ENCODE measurements at places on chromosomes 3 and 15.
A peak's percentile ranks its signal among the peaks of the same experiment; 100 is the strongest.

- no peak for DNase-seq
Observed at GRCh38 chr15:76517910-76518309, 181.3 kb downstream of the ISL2 start.

GRCh38 chr3:127735767-127736693 lies 63.3 kb downstream of the ABTB1 start:
- DNase-seq: no peak

DNA sequence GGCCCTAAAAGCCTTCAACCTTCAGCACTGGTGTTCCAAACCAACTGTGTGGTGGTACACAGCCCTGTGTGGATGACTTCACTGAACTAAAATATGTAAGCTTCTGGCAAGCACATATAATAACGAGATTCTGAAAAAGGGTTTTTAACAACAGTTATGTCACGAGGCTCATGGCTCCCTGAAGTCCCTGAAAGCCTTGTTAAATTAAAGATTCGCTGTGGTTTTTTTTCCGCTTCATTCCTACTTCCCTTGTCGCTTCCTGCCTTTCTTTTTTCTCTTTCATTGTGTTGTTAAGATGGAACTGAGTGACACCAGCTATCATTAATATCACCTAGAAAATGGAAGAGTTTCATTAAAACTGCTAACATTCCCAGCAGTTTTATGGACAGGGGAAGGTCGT lies 3.5 kb downstream of the RORA start:
- DNase-seq: no peak

DNA sequence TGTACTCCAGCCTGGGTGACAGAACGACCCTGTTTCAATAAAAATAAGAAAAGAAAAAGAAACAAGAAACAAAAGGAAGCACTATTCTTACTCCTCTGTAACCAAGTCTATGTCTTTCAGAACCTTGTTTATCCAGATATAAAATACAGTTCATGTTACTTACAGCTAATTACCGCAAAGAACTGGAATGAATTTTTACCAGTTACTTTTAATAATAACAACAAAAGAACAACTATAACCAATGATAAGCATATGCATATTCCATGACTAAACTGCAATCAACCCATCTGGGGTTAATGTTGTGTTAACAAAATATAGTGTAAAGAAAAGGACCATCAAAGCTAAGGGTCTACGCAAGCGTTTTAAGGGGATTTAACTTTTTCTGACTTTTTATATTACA lies 123.2 kb downstream of the SNRK start:
- no peak for DNase-seq

- DNase-seq: no peak
Observed at GRCh38 chr3:129182390-129183185, 1.1 kb downstream of the CNBP start.

- DNase-seq: no peak
Observed at GRCh38 chr3:184004476-184004875, 13.2 kb downstream of the ABCC5 start.

GRCh38 chr3:30222441-30222840 lies 384.0 kb upstream of the TGFBR2 start:
- no peak for DNase-seq

DNA sequence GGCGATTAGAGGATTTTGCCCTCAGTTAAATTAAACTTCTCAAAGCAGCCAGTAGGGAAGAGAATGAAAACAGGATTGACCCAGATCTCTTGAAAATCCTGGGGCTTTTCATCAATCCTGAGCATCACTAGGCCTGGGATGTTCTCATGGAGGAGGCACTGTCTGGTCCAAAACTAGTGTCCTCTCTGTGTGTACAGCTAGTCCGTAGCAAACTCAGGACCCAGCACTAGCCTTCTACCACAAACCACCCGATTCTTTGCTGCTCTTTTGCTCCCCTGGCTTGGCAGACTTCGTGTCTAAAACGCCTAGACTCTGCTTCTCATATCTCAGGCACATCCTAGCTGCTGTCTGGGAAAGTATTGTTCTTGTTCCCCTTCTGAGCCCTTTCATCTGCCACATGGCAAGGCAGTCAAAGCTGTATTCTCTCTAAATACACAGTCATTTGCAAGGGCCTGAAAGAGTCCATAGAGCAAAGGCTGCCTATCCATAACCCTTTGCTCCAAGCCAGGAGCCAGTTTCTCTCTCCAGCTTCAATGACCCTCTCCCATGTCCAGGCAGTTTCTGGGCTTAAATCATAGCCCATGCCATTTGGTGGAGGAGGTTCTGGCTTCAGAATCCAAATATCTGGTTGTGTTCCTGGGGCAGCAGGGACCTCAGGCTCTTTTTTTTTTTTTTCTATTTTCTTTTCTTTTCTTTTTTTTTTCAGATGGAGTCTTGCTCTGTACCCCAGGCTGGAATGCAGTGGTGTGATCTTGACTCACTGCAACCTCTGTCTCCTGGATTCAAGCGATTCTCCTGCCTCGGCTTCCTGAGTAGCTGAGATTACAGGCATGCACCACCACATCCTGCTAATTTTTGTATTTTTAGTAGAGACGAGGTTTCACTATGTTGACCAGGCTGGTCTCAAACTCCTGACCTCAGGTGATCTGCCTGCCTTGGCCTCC lies 52.4 kb downstream of the CDC25A start:
- DNase-seq: no peak

DNA sequence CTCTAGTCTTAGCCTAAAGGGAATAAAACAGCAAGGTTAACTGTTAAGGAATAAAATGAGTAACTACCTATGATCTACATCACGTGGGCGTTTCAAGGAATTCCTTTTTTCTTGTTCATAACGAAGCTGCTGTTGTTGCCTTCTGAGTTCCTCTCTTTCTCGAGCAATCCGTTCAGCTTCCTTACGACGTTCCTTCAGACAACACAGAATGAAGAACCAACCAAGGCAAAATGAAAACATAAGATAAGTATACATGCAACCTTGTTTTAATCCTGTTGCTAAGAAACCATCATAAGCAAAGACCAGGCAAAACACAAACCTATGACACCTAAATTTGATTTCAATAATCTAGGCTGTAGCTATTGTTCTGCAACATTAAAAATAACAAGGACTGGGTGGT lies 44.1 kb downstream of the SLTM start:
- no peak for DNase-seq

DNA sequence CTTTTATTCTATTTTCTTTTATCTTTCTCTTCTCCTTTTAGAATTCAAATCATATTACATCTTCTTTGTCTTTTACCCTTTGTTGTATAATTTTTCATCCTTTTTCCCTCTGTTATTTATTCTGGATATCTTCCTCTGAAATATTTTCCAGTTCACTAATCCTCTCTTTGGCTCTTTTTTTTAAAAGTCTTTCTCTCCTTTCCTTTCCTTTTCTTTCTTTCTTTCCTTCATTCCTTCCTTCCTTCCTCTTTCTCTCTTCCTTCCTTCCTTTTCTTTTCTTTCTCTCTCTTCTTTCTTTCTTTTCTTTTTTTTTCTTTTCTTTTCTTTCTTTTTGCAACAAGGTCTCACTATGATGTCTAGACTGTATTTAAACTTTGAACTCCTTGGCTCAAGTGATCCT lies 9.3 kb downstream of the SUSD5 start:
- DNase-seq: no peak

DNA sequence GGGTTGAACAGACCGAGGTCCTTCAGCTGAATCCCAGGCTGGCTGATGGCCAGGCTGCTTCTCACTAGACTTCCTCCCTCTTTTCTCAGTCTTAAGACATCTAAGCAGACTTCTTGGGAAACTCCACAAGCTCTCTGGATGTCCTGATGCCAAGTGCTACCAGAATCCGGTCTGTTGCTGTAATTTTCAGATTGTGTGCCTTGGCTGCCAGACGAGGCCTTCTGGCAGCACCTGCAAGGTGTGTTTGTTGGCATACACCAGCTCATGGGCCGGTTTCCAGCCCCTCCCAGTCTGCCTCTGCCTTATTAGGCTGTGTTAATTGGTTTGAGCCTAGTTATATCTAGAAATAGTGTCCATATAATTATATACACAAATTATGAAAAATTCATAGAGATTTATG lies 120.6 kb downstream of the TNIK start:
- no peak for DNase-seq

- peak; percentile 70 for DNase-seq
Observed at GRCh38 chr15:57559875-57560274, 31.8 kb upstream of the MYZAP start.

GRCh38 chr15:44147636-44148035 lies 47.4 kb downstream of the FRMD5 start:
- DNase-seq: no peak

DNA sequence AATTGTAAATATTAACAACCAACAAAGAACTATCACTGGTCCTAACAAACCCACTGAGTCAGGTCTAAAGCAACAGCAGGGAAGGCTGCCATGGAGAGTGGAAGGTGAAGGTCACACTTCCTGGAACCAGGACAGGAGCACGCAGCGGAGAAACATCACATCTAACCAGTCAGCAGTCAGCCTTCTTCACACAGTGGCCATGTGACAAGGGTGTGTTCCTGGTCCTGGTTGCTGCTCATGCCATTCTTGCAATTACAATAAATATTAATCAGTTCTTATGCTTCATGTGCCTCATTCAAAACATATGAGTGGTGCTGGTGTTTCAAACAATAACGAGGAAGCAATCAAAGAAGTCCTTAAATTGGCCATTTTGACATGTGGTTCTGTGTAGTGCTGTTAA lies 162.8 kb downstream of the ARRDC4 start:
- no peak for DNase-seq

GRCh38 chr15:40115670-40116093 lies 7.0 kb upstream of the BMF start:
- DNase-seq: peak; percentile 40

GRCh38 chr3:195918176-195918575 lies 9.8 kb upstream of the TNK2 start:
- DNase-seq: no peak

DNA sequence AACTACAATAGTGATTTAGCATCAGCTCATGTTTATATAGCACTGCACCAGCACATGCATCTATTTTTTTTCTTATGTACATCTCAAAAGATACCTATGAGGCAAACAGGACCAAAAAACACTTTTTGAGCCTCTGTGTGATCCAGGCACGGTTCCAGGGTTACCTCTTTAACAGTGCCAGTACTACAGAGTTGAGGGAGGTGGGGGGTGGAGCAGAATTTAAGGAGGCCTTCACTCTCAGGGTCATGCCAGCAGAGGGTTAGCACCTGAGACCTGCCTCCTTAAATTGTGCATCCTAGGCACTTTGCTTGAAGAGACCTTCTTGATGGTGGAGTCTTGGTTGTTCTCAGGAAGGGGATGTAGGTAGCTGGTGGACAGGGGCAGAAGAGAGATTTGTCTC lies 150.3 kb upstream of the TBL1XR1 start:
- DNase-seq: no peak

GRCh38 chr3:12462159-12462947 lies 21.9 kb upstream of the TSEN2 start:
- no peak for DNase-seq

GRCh38 chr3:29335943-29336342 lies 55.1 kb downstream of the RBMS3 start:
- no peak for DNase-seq

GRCh38 chr15:29067949-29068348 lies 182.2 kb downstream of the APBA2 start:
- no peak for DNase-seq

GRCh38 chr15:39745415-39745814 lies 37.2 kb downstream of the FSIP1 start:
- no peak for DNase-seq

GRCh38 chr3:69244039-69244438 lies 121.6 kb upstream of the LMOD3 start:
- DNase-seq: no peak

DNA sequence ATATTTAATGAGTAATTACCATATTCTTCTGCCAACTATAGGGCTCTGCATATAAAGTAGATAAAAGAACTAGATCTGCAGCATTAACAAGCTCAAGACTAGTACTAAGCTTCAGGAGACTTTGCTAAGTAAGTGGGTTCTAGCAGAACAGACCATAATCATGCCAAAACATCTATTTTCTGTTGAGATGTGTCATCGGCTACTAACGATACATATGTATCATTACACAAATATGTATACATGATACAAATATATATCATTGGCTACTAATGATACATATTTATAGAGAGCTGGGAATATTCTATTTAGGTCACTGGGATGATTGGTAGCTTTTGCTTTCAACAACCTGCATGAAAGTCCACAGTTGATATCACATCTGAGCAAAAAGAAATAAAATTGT lies 185.8 kb upstream of the DCBLD2 start:
- DNase-seq: no peak

GRCh38 chr3:197599089-197599765 lies 43.5 kb upstream of the BDH1 start:
- DNase-seq: peak; percentile 82

- no peak for DNase-seq
Observed at GRCh38 chr3:108134555-108134880, 43.7 kb upstream of the CD47 start.

GRCh38 chr3:89332793-89333192 lies 225.4 kb downstream of the EPHA3 start:
- DNase-seq: no peak

- DNase-seq: no peak
Observed at GRCh38 chr3:120145542-120146285, 51.5 kb upstream of the GSK3B start.

- DNase-seq: no peak
Observed at GRCh38 chr3:190382082-190382481, 5.9 kb upstream of the CLDN16 start.

DNA sequence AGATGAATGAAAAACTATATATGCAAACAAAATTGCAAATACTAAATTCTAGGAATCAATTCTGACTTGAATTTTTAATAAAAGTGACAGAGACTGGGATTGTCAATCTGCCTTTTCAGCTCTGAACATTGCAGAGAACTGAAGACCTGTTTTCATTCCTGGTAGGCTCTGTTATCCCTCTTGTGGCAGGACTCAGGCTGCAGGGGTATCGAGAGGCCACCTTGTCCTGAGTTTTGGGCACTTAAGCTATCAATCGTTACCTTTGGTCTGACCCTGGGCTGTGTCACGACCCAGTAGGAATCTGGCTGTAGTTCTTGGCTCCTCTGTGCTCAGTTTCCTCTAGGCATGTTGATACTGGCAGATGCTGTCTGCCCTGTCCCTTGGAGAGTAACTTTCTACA lies 238.0 kb downstream of the CACNA2D3 start:
- no peak for DNase-seq

DNA sequence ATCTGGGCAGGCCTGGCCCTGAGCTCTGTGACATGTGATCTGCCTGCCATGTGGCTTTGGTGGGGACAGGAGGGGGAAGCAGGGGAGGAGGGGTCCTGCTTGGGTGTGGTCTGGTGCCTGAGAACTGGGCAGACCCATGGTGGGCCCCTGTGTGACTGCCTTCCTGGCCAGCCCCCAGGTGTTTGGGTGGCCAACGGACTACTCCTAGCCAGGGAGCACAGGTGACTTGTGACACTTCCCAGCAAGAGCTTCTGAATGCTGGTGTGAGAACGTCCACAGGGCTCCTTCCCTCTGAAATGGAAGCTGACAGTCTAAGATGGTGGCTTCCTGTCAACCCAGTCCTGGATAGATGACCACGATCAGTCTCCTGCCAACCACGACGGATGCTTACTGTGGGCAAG lies 136.1 kb upstream of the MEF2A start:
- DNase-seq: no peak
